ENCODE measurements at places on chromosomes 1 and 21.
A peak's percentile ranks its signal among the peaks of the same experiment; 100 is the strongest.

- DNase-seq = peak; percentile 34
Measured at GRCh38 chr1:11893907-11894251, 32.3 kb downstream of the KIAA2013 start.

- DNase-seq = no peak
Measured at GRCh38 chr1:173052681-173053196, 2.0 kb upstream of the TNFSF18 start.

DNA sequence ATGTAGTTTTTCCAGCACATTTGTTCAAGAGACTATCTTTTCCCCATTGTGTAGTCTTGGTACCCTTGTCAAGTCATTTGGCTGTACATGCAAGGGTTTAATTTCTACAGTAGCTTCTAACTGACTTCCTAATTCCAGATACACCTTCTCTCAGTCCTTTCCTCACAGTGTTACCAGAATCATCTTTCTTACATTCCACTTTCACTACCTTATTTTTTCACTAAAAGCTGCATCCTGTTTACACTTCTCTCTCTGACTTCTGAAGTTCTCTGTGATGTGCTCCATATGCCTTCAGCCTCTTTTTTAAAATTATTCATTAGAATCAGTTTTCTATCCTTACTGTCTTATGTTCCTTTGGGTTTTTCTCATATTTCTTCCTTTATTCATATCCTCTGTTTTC, 57.1 kb upstream of the RWDD3 start:
- no peak for DNase-seq

DNA sequence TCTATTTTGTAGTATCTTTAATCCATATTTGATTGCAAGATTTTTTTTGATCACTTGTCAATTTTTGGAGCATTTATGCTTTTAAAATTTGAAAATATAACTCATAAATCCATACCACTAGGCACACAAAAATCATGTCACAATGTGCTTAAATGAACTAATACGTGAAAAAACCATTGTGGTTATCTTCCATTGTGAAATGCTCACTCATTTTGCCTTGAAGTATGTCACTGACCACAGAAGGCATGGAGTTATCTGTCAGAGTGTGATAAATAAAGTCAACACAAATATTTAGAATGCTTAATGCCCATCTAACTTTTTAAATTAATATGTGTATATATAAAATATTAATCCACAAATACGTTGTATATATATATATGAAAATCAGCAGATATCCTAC, 347.2 kb downstream of the PTPRC start:
- DNase-seq = no peak

DNA sequence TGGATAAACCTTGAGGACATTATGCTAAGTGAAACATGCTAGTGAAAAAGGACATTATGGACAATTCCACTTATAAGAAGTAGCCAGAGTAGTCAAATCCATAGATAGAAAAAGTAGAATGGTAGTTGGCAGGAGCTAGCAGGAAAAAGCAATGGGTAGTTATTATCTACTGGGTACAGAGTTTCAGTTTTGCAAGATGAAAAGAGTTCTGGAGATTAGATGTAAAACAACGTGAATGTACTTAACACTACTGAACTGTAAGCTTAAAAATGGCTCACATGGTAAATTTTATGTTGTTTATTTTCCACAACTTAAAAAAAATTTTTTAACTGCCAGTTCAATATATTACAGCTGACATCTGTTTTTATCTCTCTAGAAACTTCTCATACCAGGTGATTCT, 19.4 kb downstream of the JAK1 start:
- no peak for DNase-seq

DNA sequence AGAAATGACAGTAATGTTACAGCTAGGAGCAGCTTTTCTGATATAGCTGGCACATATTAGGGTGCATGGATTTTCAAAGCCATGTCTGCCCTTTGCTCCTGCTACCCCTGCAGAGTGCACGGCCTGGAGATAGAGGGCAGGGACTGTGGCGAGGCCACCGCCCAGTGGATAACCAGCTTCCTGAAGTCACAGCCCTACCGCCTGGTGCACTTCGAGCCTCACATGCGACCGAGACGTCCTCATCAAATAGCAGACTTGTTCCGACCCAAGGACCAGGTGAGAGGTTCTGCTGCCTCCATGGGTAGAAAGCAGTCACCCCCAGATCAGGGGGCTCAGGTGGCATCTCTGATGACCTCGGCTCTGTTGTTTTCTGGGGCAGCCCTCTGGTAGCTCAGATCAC, 9.8 kb downstream of the MTARC1 start:
- DNase-seq = no peak

DNA sequence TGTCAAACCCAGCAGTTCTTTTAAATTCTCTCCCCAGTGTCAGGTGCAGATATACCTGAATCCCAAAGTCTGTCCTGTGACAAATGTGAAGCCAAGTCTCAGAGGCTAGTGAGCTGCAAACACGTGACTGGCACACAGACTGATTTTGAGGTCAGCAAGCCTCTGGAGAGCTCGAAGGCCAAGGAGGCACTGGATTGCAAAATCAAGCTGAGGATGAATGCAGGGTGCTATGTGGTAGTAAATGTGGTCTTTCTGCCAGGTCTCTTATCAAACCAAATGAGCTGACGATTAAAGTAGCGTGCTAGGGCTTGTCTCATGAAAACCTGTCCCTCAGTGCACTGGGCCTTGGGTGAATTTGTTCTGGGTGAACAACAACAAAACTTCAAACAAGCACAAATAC, 20.6 kb downstream of the GPR3 start:
- no peak for DNase-seq

DNA sequence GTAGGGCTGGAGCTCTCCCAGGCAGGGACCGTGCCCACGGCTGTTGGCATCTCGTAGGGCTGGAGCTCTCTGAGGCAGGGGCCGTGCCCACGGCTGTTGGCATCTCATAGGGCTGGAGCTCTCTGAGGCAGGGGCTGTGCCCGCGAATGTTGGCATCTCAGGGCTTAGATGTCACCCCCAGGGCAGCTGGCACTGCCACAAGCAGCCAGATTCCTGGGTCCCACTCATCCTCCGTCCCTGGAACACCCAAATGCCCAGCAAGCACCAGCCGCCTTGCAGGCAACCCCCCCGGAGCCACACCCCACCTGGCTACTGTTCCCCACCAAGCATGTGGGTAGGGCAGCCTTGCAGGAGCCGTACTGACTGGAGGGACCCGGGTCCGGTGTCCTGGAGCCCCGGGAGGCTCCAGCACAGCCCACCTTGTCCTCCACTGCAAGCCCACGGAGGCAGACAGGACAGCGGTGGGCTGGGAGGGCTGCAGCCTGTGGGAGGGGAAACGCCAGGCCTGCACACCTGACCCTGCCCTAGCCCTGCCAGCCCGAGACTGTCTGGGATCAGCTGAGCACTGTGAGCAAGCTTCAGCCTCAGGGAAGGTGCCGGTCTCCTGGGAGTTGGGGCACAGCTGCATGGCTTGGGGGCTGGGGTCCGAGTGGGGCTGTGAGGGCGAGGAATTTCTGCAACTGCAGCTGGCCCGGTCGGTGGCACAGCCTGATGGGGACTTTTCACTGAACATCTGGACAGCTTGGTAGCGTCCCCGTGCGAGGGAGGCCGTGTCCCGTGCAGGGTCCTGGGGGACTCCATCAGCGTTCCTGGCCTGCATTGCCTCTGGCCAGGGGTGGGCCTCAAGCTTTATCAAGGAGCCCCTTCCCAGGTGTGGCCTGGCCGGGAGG, 53.6 kb downstream of the COL18A1 start:
- DNase-seq = no peak

DNA sequence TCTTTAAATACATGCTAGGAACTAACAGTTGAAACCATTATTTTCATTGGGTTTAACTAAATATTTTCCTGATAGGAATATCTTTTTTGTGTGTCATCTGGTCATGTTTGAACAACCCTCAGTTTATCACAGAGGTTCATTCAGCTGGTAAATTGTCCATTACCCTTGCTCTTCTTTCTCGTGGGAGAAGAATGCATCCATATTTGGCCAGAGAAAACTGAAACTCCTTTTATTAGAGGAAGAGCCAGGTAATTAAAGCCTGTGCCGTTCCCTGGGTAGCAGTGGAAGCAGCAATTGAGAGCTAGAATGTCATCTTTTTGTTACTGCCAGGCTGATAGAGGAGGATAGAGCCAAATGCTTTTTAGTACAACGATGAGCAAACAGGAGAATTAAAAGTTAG, 587.2 kb upstream of the ZRANB2 start:
- DNase-seq = no peak

DNA sequence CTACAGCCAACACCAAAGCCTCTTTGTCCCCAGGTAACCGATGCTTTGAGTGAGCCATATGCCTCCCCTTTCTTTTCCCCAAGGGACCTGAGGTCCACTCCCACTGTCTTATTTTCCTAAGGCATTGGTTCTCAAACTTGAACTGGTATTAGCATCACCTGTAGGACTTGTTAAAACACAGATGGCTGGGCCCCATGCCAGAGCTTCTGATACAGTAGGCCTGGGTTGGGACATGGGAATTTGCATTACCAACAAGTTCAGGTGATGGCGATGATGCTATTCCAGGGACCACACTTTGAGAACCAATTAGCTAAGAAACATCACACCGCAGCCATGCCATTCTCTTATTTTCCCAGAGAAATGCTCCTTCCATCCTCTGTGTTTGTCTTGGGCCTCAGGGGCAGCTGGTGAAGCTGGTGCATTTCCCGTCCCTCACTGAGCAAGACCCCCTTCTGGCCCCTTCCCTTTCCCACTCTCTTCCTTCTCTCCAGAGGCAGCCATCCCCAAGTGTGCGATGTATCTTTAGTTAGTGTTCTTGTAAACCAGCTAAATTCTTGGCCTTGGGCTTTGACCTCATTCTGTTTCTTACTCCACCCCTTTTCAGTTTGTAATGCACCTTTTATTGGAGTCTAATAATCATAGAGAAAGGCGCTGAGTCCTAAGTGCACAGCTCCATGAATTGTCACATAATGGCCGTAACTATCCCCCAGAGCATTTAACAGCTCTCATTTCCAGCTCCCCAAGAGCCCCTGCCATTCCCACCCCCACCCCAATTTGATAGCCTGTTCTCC, 14.2 kb upstream of the TTC22 start:
- DNase-seq = no peak

DNA sequence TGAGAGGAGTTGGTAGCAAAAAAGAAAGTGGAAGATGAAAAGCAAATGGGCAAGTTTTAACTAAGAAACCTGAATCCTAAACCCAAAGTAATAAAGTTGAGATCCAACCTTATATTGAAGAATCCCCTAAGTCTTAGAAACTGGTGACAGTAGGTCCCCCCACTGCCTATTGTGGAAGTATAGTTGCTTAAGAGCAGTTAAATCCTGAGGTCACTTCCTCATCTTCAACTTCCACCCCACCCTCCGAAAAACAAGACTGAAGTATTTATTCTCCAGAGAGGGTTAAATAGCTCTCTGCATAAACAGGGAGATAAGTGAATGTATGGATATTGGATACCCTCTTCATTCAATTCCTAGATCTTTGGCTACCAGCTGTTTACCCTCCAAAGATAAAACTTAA, 3.3 kb upstream of the DSTYK start:
- no peak for DNase-seq

- DNase-seq = no peak
Measured at GRCh38 chr1:71778940-71779339, 503.4 kb downstream of the NEGR1 start.

- DNase-seq = no peak
Measured at GRCh38 chr1:160638926-160639325, 7.9 kb downstream of the SLAMF1 start.

DNA sequence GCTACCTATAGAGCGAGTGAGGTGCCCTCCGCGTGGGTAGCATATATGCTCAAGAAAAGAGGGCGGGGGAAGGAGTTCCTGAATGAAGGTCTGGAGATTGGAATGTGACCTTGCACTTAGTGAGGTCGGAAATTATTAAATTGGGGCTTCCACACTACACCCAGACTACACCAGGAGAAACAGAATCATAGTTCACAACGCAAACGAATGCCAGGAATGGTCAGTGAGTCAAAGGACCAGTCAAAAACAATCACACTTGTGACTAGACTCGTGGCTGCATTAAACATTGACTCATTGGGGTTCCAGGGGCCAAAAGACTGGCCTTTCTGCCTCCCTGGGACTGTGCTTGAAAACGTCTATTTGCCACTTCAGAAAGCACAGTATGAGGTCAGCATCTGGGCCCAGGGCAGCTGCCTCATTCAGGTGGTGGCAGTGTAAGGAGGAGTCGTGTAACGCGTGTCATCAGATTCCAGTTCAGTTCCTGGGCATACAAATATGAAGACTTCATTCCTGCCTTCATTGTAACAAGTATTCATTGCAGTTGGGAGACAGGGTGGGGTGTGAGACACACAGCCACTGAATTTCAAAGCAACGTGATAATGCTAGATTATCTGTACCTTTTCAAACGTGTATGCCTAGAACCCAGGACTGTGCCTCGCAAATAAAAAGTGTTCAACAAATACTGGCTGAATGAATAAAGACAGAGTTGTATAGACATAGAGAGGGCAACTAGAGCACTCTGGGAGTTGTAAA, at the start of gene YOD1:
Gene YOD1, minus strand, starts transcription at position 18 of the 753 bp plus-strand sequence. CDS start 178 bp downstream, outside the sequence.
- no peak for DNase-seq

GRCh38 chr1:157166590-157166989, 28.4 kb upstream of the ETV3 start:
- no peak for DNase-seq

DNA sequence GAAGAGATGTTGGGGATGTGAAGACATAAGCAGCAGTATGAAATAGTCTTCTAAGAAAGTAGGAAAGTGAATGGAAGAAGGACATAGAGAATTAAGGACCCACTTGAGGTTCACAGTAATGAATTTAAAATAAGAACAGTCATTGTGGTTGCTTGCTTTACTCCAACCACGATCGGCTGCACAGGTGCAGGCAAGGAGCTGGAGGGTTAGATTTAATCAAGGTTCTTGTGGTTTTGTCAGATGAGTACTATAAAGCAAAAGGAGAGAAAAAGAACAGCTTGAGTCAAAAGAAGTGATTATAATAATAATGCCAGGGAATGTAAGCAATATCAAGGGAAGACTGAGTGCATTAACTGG, 46.1 kb upstream of the RBM34 start:
- DNase-seq = no peak

DNA sequence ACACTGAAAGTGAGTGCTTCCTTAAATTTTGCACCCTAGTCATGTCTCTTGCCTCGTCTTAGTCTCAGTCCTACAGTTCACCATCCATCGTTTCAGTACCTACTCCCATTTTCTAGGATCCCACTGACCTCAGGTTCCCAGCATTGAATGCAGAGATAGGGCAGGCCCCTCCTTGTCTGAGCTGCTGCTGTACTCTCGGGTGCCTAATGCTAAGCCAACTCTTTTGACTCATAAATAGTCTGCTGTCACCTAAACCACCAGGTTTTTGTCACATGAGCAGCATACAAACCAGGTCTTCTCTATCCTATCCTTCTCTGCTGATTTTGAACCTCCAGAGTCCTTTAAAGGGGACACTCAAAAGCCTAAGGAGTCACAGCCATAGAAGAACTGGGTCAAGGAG, 3.0 kb downstream of the ARHGAP30 start:
- DNase-seq = no peak
